Hematopoietic multipotent progenitor cell treated with erythropoietin and hydrocortisone succinate and interleukin-3 and kit ligand, for 6 days (in vitro differentiated cells): ENCODE measurements at places on chromosomes 3 and 15.

DNA sequence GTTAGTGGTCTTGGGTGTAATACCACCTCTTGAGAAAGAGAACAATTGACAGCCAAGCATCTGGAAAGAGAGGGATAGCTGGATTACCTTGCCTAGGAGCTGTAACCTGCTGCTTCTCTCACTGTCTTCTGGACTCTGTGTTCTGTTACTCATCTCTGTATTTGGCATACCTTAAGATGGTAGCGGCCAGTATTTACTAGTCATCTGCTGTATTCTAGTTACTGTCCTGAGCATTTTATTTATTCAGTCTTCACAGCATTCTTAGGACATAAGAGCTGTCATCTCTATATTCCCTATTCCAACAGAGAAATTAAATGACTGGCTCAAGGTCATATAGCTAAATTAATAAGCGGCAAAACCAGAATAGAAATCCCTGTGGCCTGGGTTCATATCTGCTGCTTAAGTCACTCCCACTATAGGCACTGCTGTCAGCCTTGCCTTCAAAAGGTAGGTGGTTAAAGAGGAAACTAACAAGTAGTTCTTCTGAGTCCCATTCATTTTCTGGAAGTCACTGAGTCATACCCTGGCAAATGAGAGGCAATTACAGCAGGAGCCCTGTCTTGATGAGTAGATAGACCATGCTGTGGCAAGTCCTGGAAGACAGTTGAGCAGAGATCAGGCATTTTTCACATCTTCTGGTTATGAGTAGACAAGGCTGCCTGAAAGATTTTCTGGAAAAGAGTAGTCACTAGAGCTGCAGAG is 68.2 kb downstream of the RAB7A start:
- DNase-seq, result peak; percentile 57

DNA sequence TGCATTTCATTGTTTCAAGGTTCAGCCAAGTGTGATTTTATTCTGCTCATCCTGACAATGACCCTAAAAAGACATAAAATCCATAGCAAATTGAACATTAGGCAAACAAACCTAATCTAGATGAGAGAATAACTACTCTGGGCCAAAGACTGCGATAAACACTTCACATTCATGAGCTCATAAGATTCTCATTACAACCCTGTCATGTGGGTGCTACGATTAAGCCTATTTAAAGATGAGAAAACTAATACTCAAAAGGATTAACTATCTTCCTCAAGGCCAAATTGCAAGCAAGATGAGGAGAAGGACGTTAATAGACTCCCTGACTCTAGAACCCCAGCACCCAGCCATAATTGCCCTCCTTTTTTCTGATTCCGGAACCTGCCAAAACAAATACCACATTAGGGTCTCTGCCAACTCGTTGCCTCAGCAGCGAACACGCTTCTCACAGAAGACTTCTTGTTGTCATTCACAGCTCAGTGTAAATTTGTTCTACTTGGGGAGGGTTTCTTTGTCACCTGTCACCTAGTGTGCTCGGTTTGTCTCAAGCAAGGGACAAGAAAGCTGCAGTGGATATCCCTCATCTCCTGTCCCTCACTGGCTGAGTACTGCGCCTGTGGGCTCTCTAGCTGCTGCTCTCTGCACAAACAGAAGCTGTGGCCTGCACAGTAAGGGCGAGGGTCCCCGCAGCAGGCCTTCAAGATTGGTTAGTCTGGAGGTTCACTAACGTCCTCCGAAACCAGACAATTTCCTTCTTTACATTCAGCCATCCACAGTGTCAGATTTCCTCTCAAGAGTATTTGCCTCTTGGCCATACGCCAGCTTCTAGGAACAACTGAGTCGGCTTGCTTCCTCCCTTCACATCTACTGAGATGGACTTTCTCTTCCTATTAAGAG is 200.0 kb upstream of the UBE2E2 start:
- peak; percentile 3 for DNase-seq

- DNase-seq, result no peak
These were observed 145.3 kb downstream of the DNAJB8 start for GRCh38 chr3:128321418-128321817.

DNA sequence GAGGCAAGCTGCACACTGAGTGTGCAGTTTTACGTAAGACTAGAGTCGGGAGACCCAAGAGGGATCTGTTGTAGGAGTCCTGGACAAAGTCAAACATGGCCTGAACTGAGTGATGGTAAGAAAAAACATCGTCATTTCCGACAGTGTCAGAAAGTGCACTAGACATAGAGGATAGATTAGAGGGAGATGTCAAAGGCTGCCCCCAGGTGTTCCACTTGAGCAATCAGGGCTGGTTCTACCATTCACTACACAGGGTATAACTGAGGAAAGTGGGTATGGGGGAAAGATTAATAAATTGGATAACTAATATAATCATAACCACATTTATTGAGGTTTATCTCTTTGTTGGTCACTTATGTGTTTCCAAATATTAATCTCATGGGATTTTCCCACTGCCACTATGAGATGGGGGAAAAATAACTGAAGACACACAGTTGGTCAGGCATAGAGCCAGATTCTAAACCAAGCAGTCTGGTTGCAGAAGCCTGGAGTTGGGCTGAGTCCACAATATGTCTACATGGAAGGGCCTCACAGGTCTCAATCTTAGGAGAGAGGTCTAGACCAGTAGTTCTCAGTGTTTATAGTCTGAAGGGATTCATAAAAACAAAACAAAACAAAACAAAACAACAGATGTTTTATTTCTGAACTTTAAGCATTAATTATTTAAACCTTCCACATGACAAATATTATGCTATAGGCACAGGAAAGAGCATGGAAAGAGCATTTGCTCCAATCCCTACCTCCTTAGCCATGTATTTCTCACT is 766.5 kb downstream of the NTRK3 start:
- no peak for DNase-seq

DNA sequence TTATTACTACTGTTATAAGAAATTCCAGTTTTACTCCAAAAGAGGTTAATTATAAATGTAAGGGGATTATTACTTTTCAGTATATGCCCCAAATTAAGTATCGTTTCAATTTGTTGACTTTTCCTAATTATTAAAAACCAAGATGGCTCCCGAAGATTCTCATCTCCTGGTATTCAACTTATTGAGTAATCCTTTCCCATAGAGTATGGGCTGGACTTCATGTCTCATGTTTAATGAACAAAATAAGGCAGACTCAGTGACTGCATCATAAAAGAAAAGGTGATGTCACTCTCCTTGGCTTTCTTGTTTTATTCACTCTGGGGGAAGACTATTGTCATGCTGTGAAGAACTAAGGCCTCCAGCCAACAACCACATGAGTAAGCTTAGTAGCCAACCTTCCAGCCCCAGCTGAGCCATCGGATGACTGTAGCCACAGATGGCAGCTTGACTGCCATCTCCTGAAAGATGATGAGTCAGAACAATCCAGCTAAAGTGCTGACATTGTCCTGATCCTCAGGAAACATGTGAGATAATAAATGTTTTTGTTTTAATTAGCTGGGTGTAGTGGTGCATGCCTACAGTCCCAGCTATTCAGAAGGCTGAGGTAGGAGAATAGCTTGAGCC is 17.3 kb downstream of the IGF2BP2 start:
- no peak for DNase-seq

DNA sequence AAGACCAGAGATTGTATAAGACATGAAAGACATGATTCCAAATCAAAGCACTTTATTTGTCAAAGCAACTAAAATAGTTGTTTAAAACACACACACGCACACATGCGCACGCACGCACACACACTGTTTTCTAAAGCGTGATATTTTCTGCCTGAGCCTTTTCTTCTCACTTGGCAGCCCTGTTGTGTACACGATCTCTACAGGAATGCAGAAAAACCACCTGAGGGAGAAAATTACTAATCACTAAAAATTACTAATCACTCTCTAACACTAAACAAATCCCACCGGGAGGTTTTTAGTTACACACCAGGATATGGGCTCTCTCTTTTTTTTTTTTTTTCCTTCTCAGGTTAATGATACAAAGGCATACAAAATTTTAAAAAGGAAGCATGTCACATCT is 160.1 kb upstream of the ATP11B start:
- DNase-seq, result no peak

GRCh38 chr3:187132666-187133065 is 6.6 kb downstream of the RPL39L start:
- no peak for DNase-seq

DNA sequence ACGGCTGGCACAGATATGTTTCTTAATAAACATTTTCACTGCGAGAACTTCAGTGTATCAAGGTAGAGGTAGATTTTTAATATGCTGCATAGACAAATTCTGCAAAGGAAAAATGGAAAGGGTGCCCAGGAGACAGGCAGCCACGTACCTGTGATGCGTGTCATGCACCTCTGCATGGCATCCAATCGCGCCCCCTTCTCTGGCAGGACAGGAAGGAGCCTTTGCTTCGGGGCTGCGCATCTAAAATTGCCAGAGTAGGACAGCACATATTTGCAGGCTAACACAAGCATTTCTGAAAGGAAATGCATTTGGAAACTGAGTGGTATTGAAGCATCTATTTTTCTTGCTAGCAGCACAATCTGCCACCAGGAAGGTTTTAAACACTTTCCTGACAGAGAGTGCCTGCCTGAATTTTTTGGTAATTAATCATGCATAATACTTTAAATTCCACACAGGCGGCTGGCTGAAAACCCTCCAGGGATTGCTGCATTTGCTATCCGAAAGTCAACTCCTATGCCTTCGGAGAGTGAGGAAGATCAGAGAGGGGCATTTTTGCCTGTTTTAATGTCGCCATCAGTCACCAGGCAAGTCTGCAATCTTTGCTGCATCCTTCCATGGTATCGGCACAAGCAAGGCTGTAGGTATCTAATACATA is 165.1 kb upstream of the ATP10A start:
- DNase-seq, result no peak

GRCh38 chr3:171967932-171968678 is 71.3 kb upstream of the FNDC3B start:
- DNase-seq, result no peak

DNA sequence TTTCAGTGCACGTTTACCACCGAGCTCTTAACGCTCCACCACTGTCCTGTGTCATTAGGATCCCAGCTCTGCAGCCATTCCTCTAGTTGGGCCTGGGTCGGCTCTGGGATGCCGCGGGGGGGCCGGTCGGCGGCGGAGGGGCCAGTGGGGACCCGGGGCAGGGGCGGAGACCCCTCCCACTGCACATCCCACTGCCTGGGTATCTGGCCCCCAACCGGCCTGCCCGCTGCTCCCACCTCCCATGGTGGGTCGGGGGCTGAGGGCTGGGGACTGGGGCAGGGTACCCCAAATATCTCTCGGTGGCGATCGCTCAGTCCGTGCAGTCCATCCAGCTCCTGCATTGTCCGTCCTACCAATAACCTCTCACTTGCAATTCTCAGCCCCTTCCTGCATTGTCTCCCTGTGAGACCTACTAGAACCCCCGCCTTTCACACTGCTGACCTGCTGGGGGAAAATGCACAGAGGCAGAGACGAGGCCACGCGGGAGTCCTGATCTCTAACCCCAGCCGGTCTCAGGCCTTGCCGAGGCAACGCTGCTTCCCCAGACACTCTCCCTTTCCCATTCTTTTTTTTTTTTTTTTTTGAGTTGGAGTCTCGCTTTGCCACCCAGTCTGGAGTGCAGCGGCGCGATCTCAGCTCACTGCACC is 24.0 kb upstream of the MUC20 start:
- no peak for DNase-seq

DNA sequence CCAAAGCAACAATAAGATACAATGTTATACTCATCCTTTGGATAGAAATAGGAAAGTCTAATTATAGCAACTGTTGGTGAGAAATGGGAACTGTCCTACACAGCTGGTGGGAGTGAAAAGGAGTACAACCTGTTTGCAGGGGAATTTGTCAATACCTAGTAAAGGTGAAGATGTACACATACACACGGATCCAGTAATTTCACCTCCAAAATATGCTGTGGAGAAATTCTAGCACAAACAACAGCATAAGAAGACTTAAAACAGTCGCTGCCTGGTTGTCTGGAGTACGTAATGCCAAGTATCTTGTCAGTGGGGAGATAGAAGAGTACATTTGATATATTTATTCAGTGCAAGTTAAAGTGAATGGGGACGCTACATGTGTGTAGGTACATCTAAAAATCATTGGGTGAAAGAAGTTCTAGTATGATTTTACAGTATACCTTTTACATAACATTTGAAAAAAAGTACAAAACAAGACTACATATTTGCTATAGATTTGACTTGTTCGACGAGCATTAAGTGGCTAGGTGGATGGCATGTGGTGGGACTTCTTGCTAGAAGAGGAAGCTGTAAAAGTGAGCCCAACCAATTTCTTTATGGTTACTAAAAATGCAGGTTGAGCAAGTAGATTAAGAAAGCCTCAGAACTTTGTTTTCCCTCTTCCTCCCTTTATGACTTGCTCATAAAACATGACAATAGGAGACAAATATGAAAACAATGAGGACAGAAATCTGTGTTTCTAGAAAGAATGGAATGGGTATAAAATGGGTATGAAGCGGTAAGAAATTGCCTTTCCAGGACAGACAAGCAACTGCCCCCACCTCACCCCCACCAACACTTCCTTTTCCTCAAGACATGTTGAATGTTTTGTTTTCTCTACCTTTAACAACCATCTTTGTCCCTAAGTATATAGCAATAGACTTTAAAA is 50.2 kb upstream of the CCR4 start:
- peak; percentile 17 for DNase-seq

DNA sequence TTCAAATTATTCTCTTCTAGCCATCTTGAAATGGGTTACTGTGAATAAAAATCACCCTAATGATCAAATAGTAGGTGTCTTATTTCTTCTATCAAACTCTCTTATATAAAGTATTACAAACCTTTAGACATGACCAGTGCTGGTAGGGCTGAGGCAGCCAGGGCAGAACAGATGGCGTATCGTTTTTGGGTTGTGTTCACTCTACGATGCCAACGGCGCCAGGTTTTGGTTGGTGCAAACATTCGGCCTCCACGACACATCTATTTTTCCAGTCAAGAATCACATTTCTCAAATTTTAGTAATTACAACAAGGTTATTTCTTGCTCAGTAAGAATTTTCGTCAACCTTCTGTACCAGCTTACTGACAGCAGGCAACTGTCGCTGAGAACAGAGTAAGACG is 2.2 kb downstream of the RPL4 start:
- DNase-seq, result no peak

DNA sequence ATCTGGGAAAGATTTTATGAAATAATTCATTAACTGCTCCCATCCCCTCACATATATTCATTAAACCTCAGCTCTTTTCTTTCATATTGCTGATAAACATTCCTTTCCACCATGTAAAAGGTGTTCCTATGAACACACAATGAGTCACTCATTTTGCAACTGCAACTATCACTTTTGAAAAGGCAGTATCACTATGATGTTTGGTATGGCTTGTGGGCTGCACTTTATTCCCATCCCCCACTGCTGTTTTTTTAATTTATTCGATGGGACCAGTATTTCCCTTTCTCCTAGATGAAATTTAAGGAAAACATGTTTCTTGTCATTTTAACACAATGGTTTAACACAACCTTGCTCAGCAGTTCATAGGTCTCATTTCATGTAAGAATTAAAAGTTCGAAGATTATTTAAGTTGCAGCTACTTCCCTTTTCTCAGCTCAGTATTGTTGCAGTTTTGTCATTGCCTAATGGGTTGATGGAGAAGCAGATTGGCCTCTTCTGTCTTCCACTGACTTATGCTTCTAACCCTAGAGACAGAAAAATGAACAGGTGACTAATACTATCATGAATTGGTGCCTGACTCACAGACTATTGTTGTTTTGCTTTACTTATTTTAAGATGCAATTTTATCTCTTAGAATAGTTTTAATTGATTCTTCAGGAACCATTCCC is 280.3 kb downstream of the ZPLD1 start:
- DNase-seq, result peak; percentile 2
